CD14-positive monocyte (primary cell): ENCODE measurements at places on chromosomes 3 and 15.

- H3K4me1 ChIP-seq, result no peaks in the 10 kb centered on the region
- no peaks in the 10 kb centered on the region for H3K27me3 ChIP-seq
- H3K36me3 ChIP-seq, result no peaks in the 10 kb centered on the region
- H3K27ac ChIP-seq, result no peak overlapping the region
- DNase-seq, result no peak
- no peak overlapping the region for H3K4me3 ChIP-seq
Measured at GRCh38 chr3:15919971-15920370, 122.2 kb upstream of the ANKRD28 start.

DNA sequence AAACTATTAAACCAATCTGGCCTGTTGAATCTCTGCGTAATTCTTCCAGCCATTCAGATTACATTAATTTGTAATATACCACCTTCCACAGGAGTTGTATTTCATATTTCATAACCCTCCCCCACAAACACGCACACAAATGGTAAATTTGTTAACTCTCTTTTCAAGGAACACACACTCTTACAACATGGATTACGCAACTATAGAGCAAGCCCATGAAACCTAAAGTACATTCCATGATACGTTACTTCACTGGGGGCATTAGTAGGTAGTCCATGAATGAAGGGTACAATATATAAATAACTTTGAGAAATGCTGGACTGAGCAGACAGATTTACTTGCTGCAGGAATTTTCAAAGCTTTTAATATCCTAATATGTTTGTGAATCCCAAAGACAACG is 65.0 kb downstream of the TRIM69 start:
- H3K27me3 ChIP-seq, result no peaks in the 10 kb centered on the region
- H3K36me3 ChIP-seq, result no peaks in the 10 kb centered on the region
- no peak overlapping the region for H3K27ac ChIP-seq
- H3K4me3 ChIP-seq, result no peak overlapping the region

DNA sequence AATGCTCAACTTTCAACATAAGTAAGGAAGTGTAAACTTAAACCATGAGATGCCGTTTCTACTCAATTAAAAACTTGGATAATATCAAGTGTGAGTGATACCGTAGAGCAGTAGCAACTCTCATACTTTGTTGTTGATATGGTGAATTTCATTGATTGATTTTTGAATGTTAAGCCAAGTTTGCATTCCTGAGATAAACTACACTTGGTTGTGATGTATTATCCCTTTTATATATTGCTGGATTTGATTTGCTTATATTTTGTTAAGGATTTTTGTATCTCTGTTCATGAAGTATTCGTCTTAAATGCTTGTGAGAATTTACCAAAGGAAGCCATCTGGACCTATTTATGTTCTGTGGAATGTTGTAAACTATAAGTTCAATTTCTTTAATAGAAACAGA is 21.7 kb downstream of the SLMAP start:
- peak overlapping the region; percentile 40 for H3K27ac ChIP-seq
- DNase-seq, result no peak
- H3K27me3 ChIP-seq, result no peaks in the 10 kb centered on the region
- no peak overlapping the region for H3K4me3 ChIP-seq
- no peaks in the 10 kb centered on the region for H3K36me3 ChIP-seq

DNA sequence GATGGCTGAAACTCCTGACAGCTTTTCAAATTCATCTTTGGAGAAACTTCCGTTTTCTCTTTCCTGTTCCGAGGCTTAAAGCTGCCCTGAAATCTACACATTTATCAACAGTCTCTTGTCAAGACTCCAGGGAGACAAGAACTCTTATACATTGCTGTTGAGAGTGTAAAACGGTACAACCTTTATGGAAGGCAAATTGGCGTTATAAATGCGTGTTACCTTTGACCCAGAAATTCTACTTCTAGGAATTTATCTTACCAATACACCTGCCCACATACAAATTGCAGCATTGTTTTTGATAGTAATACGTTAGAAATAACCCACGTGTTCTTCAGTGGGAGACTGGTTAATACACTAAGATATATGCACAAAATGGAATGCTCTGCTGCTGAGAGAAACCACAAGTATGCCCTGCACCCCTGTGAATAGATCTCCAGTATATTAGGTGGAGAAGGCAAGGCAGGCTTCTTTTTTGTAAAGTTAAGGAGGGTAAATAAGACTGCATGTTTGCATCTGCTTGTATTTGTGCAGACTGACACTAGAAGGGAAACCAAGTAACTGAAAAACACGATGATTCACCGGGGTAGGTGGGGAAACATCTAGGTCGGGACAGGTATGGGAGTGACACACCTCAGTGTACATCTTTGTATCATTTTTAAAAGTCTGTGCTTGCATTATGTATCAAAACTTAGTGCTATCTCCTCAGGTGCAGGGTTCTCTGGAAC is 97.5 kb downstream of the IGF1R start:
- H3K36me3 ChIP-seq, result no peaks in the 10 kb centered on the region
- no peaks in the 10 kb centered on the region for H3K27me3 ChIP-seq
- H3K4me3 ChIP-seq, result no peak overlapping the region
- peaks cover 10% of the 10 kb centered on the region for H3K4me1 ChIP-seq
- DNase-seq, result no peak
- H3K27ac ChIP-seq, result peak overlapping the region; percentile 10

DNA sequence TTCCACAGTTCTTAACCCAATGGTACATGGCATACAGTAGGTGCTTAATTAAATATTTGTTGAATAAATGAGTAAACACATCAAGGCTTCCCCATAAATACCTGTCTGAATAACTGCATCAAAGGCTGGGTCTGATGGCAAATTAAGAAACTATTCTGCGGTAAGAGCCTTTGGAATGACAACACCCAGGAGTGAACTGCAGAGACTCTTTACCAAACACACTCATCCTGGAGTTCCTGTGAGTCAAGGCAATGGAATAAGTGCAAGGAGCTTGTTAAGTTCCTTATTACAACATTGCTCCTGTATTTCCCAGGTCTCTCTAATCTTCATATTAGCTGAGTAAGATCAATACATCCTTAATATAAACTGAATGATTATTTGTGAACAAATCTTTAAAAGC is 119.9 kb upstream of the STT3B start:
- H3K27me3 ChIP-seq, result no peaks in the 10 kb centered on the region
- H3K4me1 ChIP-seq, result no peaks in the 10 kb centered on the region
- no peaks in the 10 kb centered on the region for H3K36me3 ChIP-seq

- H3K27ac ChIP-seq, result no peak overlapping the region
- no peak for DNase-seq
- no peak overlapping the region for H3K4me3 ChIP-seq
- no peaks in the 10 kb centered on the region for H3K36me3 ChIP-seq
- no peaks in the 10 kb centered on the region for H3K4me1 ChIP-seq
Measured at GRCh38 chr3:144244662-144245061, 273.0 kb downstream of the DIPK2A start.

- H3K36me3 ChIP-seq, result no peaks in the 10 kb centered on the region
- H3K4me3 ChIP-seq, result no peak overlapping the region
- H3K4me1 ChIP-seq, result no peaks in the 10 kb centered on the region
- H3K27me3 ChIP-seq, result no peaks in the 10 kb centered on the region
Measured at GRCh38 chr3:169633789-169634188, 29.7 kb downstream of the MECOM start.

- no peaks in the 10 kb centered on the region for H3K36me3 ChIP-seq
- H3K27ac ChIP-seq, result no peak overlapping the region
- DNase-seq, result no peak
- no peaks in the 10 kb centered on the region for H3K27me3 ChIP-seq
Measured at GRCh38 chr3:94234177-94234788, 171.4 kb downstream of the NSUN3 start.

DNA sequence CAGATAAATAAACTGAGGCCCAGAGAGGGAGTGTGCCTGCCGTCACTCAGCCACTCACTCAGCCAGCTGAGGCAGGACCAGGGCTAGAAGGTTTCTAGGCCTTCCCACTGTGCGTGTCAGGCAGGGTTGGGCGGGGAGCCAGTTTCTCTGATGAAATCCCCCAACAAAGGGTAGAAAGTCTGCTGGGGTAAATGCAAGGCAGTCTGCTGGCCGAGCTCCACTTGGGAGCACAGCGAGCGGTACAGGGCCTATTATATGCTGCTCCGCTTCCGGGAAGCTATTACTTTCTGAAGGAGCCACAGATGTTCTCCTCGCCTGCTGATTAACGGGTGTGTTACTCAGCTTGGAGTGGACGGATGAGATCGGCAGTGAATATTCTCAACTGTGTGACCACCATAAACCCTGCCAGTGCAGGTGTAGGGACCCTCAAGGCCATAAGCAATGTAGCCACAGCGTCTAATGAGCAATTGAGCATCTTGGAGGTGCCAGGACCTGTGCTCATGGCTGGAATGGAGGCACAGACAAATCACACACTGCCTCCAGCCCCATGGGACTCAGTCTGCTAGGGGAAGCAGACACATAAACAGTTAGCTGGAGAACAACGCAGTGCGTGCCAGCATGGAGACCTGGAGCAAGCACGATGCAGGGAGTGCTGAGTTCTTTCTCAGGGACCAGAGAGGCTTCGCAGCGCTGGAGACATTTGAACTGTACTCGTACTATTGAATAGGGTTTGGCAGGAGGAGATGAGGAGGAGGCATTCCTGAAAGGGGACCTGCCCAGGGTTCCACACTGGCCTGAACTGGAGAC is 42.1 kb downstream of the CORO2B start:
- no peak overlapping the region for H3K4me3 ChIP-seq
- H3K27ac ChIP-seq, result no peak overlapping the region
- no peaks in the 10 kb centered on the region for H3K36me3 ChIP-seq
- no peak for DNase-seq

DNA sequence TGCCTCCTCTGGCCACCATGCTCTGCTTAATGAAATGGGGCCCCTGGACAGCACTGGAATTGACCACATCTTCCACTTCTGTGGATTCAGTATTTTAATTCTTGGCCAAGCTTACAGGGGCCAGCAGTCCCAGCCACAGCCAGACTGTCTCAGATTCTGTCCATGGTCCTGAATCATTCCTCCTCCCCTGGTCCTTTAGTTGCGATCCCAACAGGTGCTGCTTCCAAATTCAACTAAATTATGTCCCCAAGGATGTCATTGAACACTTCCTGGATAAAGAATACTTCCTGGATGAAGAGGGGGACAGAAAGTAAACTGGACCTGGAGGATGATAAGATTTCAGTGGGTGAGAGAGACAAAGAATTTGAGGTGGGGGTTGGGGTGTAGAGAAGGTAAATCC is 111.1 kb upstream of the FOXB1 start:
- no peak for DNase-seq
- no peak overlapping the region for H3K4me3 ChIP-seq
- H3K27me3 ChIP-seq, result no peaks in the 10 kb centered on the region
- no peaks in the 10 kb centered on the region for H3K4me1 ChIP-seq
- no peaks in the 10 kb centered on the region for H3K36me3 ChIP-seq

DNA sequence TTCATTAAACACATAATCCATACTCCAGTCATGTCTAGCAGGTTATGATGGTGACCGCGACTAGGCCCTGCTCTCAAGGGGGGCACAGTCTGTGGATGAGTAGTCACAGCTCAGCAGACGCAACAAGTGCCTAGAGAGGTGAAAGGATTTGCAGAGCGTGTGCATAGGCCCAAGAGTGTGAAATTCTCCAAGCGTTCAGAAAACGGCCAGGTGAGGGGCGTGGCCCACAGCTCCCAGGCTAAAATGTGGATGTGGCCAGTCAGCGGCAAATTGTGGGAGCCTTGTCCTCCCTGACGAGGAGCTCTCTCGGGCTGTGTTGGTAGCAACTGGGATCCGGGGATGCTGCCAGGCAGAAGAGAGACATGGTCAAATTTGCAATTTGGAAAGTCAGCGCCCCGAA is 46.4 kb upstream of the TSEN2 start:
- DNase-seq, result no peak
- H3K36me3 ChIP-seq, result no peaks in the 10 kb centered on the region
- H3K27me3 ChIP-seq, result peaks cover 3% of the 10 kb centered on the region
- no peak overlapping the region for H3K4me3 ChIP-seq

GRCh38 chr3:54710954-54711353 is 216.9 kb downstream of the LRTM1 start:
- H3K36me3 ChIP-seq, result no peaks in the 10 kb centered on the region
- no peak overlapping the region for H3K4me3 ChIP-seq
- no peaks in the 10 kb centered on the region for H3K27me3 ChIP-seq
- no peak for DNase-seq
- no peak overlapping the region for H3K27ac ChIP-seq

DNA sequence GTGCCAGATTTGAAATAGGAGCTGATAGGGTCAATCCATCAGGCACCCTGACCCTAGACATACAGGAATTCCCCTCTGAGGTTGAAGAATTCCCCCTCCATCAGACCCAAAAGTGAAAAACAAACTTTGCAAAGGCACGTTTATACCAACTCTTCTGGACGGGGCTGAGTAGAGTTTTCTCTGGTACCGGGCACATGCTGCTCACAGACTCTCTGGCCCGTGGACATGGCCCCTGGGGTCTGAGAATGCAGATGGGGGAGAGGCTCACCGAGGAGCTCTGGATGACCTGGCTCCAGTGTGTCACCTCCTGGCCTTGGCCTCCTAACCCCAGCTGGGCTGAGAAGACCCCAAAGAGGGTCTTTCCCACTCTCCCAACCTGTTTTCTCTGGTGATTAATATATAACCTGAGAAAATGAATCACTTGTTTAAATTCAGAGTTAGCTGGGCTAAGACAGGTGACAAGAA is 11.2 kb upstream of the LIPC start:
- no peak overlapping the region for H3K4me3 ChIP-seq
- no peaks in the 10 kb centered on the region for H3K36me3 ChIP-seq
- no peak for DNase-seq
- no peaks in the 10 kb centered on the region for H3K27me3 ChIP-seq

GRCh38 chr3:46107682-46108081 is 80.4 kb upstream of the XCR1 start:
- peaks cover 68% of the 10 kb centered on the region for H3K4me1 ChIP-seq
- H3K36me3 ChIP-seq, result no peaks in the 10 kb centered on the region
- H3K27ac ChIP-seq, result no peak overlapping the region
- DNase-seq, result no peak
- no peak overlapping the region for H3K4me3 ChIP-seq

DNA sequence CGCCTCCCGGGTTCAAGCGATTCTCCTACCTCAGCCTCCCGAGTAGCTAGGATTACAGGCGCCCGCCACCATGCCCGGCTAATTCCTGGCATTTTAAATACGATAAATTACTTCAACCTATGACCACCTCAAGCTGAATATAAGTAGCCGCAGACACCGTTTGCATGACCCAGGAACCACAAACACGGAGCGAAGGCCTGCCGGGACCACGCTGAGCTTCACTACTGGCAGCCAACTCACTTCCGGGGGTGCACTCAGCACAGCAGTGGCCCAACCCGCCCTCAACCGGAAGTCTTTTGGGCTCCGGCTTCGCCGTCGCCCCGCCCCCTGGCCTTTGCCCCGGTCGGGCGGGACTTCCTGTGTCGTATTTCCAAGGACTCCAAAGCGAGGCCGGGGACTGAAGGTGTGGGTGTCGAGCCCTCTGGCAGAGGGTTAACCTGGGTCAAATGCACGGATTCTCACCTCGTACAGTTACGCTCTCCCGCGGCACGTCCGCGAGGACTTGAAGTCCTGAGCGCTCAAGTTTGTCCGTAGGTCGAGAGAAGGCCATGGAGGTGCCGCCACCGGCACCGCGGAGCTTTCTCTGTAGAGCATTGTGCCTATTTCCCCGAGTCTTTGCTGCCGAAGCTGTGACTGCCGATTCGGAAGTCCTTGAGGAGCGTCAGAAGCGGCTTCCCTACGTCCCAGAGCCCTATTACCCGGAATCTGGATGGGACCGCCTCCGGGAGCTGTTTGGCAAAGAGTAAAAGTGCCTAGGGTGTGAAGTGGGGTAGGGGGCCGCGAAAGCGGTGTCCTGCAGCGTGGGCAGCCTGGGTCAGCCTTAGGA is at the start of gene TIMMDC1:
TIMMDC1 (plus strand) TSS at position 362 of the 826 bp plus-strand sequence; CDS start at position 549, 187 bp downstream.
- peak within 1 kb of the TSS; percentile 81 for H3K27ac ChIP-seq
- peaks cover 5% of the 10 kb centered on the region for H3K36me3 ChIP-seq
- H3K27me3 ChIP-seq, result no peaks in the 10 kb centered on the region
- peak; percentile 95 for DNase-seq
- H3K4me3 ChIP-seq, result peak within 1 kb of the TSS; percentile 88
